NCI-H524 treated with DMSO at 0.1 percent for 48 hours (cell line): ENCODE measurements at places on chromosomes 16 and 17.

- DNase-seq: no peak
These were observed 19.6 kb upstream of the EEF2K start for GRCh38 chr16:22186517-22186916.

DNA sequence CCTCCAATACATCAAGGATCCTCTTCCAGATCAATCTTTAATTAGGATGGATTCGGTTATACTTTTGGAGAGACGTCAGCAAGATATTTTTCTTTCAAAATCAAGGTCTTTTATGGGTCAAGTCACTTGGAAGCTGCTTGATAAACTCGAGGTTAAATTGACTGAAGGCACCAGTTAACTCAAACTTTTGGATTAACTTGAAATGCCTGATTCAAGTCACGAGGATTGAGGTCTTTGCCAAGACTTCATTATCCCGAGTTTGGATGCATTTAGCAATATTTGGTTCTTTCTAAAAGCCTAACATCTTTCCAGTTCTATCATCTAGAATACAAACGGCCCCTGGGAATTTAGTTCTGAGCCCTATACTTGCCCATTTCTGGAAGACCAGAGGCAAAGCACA is 82.9 kb downstream of the MYH11 start:
- DNase-seq: no peak

DNA sequence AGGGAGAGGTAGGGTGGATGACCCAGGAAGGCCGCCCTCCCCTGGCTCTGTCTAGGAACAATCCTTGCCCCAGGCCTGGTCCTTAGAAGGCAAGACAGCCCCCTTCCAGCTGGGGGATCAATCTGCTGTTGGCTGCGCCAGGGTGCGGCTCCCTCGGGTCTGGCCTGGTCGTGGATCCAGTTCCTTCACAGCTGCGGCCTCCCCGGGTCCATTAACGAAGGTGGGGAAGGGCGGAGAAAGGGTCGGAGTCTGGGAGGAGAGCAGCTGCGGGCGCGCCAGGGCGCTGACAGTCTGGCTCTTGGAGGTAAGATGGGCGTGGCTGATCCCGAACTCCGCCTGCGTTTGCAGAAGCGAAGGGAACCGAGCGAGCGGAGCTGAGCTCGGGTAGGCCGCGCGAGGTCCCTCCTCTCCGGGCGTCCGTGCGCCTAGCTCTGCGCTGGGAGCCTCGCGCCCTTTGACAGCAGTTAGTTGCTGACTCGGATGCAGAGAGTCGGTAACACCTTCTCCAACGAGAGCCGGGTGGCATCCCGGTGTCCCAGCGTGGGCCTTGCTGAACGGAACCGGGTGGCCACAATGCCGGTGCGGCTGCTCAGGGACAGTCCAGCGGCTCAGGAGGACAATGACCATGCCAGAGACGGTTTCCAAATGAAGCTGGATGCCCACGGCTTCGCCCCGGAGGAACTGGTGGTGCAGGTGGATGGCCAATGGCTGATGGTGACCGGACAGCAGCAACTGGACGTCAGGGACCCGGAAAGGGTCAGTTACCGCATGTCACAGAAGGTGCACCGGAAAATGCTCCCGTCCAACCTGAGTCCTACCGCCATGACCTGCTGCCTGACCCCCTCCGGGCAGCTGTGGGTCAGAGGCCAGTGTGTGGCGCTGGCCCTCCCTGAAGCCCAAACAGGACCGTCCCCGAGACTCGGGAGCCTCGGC is at the start of gene HSPB9:
Gene HSPB9 (plus strand): TSS at position 434 of the 933 bp plus-strand sequence. CDS start 47 bp downstream, at position 481.
- DNase-seq: no peak

DNA sequence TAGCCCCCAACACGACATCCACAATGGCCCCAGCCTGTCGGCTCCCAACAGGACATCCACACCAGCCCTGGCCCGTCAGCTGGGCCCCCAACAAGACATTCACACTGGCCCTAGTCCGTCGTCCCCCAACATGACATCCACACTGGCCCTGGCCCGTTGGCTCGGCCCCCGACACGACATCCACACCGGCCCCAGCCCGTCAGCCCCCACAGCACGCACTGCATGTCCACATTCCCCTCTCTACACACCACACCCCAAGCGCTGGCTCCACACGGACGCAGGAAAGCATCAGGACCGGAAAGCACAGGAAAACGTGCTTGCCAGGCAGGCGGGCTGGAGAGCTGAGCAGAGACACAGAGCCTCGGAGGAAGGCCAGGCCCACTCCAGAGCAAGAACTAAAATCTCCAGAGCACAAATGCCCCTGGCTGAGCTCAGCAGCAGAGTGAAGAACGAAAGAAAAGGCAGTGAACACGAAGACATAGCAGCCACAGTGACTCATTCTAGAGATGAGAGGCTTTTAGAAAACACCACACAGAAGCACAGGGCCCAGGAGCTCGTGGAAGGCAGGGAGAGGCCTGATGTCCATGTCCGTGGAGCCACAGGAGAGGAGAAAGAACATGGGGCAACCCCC is 50.6 kb downstream of the LMF1 start:
- DNase-seq: no peak

- no peak for DNase-seq
These were observed 19.7 kb downstream of the PHAF1 start for GRCh38 chr16:67129422-67129821.

GRCh38 chr17:78294776-78295175 is 63.3 kb downstream of the TMEM235 start:
- no peak for DNase-seq

GRCh38 chr17:321386-321941 is 31.1 kb downstream of the RPH3AL start:
- DNase-seq: no peak

DNA sequence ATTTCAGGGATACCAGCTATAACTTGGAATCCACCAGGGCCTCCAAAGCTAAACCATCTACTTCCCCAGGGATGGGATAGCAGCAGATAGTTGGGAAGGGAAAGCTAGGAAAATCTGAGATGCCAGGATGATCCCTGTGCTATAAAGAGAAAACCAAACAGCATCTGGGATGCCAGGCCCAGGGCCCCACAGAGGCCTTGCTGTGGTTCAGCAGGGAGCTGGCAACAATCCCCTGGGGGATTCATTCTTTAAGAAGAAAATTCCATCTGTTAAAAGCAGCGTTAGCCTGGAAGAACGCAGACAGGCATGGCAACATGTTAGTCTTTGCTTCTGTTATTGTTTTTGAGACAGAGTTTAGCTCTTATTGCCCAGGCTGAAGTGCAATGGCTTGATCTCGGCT is 16.6 kb downstream of the MYO18A start:
- DNase-seq: peak; percentile 83

DNA sequence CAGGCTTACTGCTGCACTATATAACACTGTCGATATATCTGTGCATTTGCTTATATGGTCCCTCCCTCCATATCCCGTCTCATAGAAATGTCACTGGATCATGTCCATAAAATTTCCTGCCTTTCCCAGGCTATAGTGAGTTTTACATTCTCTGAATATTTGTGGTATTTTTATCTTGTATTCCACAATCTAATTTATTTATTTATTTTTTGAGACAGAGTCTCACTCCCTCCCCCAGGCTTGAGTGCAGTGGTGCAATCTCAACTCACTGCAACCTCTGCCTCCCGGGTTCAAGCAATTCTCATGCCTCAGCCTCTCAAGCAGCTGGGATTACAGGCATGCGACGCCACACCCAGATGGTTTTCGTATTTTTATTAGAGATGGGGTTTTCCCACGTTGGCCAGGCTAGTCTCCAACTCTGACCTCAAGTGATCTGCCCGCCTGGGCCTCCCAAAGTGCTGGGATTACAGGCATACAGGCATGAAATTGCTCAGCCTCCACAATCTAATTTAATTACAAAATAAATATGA is 12.9 kb downstream of the TRIM37 start:
- no peak for DNase-seq

- no peak for DNase-seq
These were observed 142.0 kb downstream of the SPECC1 start for GRCh38 chr17:20151174-20151573.

- DNase-seq: no peak
These were observed 147.1 kb downstream of the SALL1 start for GRCh38 chr16:51003850-51004566.

DNA sequence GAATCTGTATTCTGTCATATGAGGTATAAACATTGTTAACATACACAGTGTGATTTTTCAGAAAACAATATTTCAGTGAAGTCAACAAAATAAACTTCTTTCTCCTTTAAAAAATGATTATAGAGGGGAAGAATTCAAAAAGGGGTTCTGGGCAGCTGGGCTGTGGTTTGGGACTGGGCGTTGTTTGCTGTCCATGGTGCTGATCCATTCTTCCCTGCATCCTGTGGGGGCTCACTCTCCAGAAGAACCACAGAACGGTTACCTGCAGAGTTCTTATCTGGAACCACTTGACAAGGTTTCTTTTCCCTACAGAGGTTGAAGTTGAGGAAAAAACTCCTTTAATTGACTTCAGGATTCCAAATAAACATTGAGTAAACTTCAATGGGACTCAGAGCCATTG is 1091.0 kb downstream of the CDH8 start:
- DNase-seq: no peak

- no peak for DNase-seq
These were observed 212.1 kb upstream of the TNRC6C start for GRCh38 chr17:77746393-77746792.

GRCh38 chr16:4324492-4325252 is 8.8 kb downstream of the GLIS2 start:
- DNase-seq: no peak
